ENCODE measurements at places on chromosomes 3 and 15.

- DNase-seq = no peak
Observed at GRCh38 chr3:131393051-131393450, 11.5 kb downstream of the NUDT16 start.

DNA sequence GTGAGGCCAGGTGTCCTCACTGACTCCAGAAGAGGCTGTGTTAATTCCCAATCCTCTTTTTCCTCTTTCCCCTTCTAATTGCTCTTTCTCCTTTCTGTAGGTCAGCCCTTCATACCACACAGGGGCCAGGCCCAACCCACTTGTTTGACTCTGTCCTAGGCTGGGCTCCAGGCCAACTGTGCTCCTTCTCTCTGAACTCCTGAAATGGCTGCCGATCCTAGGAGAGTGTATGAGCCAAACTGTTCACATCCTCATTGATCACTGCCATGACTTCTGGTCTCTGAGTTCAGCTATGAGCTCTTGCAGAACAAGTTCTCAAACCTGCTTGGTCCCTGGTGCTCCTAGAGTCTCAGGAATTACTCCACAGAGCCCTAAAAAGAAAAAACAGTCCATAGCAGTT, 145.1 kb downstream of the VGLL4 start:
- no peak for DNase-seq

- no peak for DNase-seq
Observed at GRCh38 chr3:65811086-65811761, 227.5 kb downstream of the MAGI1 start.

GRCh38 chr3:31462050-31462569, 70.6 kb upstream of the STT3B start:
- no peak for DNase-seq

Data from stimulated activated CD8-positive, alpha-beta memory T cell treated with anti-CD3 and anti-CD28 coated beads, Interleukin-4, amount 100 ng/mL, for 4 hours (primary cell).